ENCODE measurements at places on chromosomes 11 and 22.

DNA sequence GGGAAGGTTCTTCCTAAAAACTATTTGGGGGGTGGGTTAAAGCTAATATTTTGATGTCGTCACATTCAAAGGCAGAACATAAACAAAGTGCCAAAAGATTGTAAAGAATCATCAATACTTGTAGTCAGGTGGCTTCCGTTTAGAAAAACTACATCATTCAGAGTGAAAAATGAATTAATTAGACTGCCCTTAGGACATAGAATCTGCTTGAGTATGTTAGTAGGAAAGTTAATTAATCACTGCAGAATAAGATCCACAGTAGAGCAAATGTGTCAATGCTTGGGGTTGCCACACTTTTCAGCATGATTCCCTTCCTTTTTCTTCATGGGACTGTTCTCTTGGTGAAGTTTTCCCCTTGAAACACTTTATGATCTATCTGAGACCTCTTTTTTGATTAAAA is 166.8 kb upstream of the MTNR1B start:
- DNase-seq, result no peak

GRCh38 chr22:49031746-49032330 is 795.8 kb downstream of the BRD1 start:
- DNase-seq, result no peak

- DNase-seq, result no peak
These were observed 20.3 kb downstream of the ZC3H12C start for GRCh38 chr11:110113505-110113904.

- DNase-seq, result no peak
These were observed 5.1 kb downstream of the EFEMP2 start for GRCh38 chr11:65867284-65868071.

DNA sequence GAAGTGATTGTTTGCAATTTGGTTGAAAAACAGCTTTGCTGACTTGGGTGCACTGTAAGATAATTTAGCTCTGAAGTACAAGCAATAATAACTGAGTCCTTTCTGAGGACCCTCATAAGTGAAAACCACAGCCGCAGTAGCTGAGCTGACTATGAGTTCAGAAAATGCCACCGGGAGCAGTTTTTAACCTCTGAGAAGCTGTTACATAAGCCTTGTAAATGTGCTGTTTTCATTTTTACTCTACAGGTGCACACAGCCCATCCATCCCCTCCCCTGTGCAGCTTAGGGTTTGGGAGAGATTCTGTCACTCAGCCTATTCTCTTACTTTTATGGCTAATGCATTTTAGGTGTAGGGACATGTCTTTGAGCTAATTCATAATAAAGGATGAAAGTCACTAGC is 255.5 kb upstream of the C11orf87 start:
- no peak for DNase-seq

DNA sequence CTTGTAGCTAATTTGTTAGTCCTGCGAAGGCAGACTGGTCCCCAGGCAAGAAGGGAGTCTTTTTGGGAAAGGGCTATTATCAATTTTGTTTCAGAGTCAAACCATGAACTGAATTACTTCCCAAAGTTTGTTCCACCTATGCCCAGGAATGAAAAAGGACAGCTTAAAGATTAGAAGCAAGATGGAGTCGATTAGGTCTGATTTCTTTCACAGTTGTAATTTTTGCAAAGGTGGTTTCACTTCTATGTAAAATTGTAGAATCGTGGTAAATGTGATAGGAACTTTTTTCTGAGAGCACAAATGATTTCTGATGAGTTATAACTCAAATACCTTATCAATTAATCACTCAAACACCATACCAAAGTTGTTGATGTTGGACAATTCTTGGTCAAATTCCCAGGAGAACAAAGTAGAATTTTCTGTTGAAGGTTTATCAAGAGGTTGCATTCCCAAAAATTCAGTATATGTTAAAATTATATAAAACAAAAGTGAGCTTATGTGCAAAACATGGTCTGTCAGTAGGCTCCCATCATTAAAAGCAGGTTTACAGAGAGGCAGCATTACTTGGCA is 2.9 kb upstream of the CTSC start:
- no peak for DNase-seq
